ENCODE measurements at places on chromosomes 1 and 21.

DNA sequence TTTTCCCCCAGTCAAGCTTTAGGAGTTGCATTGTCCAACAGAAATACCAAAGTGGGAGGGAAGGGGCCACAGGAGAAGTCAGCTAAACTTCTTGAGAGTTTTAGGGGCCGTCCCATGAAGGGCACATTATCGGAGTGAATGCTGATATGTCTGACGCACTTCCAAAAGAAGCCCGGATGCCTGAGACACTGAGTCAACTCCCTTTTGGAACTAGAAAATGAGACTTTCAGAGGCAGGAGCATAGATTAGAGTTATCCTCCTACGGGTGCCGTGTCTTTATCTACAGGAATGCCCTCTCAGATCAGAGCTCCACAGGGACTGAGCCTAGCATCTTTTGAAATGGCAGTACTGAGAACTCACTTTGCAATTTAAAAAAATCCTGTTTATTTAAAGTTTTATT is 13.1 kb downstream of the ACTN2 start:
- DNase-seq = no peak

DNA sequence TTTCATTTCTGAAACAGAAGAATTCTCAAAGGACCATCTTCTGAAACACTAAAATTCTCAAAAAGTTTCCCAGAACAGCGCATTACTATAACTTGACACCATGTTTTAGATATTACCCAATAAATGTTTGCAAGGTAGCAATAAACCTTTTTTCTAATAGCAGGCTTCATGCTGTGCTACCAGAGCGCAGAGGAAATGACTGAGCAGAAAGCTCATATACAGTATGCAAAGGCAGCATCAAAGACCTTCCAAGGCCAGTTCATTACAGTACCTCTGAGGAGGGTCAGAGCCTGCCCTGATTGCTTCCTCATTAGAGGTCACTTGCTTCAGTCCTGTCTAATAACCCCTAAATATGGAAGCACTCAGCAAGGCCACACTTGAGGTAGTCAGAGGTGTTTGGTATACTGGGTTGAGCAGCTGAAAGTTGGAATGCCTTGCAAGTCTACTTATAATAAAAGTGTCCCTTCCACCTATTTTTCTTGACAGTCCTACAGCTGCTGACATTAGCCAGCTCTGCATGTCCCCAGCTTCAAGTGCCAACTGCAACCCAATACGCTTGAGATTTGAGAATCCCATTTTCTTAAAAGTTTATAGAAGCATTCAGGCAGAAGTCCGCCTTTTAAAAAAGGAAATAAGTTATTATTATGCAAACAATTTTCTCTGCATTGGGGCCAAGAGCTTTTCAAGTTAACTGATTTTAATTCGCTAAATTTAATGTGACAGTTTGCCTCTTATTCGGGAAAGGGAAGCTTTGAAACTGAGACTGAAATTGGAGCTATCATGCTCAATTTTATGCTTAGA is 207.2 kb downstream of the ZC3H11B start:
- no peak for DNase-seq

DNA sequence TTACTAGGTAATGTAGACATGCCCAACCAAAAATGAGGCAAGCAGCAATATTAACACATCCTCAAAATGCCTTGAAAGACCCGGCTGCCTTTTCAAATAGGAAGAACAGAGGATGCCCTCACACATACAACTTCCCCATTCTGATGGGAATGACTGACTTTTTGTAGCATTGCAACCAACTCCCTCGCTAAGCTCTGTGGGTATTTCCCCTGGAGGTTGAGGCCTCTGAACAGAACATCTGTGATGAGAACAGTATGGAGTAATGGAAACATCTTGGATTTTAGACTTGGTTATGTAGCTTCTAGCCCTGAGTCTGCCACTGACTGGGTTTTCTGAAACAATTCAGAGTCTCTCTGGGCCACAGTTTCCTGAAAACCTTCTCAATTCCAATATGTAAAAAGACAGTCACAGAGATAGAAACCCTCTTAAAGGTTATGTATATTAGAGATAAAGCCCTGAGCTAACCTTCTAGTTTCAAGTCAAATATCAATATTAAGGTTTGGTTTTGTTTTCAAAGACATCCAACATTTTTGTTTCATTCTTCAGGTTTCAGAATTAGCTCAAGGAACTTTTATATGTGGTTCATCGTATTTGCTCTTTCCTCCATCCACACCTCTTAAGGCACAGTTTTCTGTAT is 311.5 kb downstream of the SETD4 start:
- DNase-seq = no peak

DNA sequence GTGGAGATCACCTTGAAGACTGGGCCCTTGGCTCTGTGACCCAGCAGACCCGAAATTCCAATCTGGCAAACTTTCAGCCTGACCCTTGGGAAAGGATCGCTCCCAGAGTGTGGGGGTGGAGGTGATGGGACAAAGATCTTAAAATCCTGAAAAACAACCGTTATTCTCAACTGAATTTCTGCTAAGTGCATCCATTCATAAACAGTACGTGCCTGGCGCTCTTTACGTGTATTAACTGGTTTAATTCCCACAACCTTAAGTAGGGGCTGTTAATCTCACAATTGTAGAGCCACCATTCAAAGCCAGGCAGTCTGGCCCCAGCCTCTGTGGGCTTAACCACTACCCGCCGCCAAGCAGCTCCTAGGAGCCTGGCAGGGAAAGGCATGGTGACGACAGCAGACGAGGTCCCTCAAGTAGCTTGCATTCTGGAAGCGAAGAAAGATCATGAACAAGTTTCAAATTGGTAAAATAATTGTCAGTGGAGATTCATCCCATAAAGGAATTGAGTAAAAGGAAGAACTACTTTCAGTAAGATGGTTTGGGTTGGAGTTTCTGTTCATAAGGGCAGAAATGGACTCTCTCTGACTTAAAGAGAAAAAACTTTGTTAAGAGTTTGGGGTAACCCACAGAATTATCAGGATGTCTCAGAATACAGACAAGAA is 11.4 kb upstream of the RGS16 start:
- DNase-seq = no peak

DNA sequence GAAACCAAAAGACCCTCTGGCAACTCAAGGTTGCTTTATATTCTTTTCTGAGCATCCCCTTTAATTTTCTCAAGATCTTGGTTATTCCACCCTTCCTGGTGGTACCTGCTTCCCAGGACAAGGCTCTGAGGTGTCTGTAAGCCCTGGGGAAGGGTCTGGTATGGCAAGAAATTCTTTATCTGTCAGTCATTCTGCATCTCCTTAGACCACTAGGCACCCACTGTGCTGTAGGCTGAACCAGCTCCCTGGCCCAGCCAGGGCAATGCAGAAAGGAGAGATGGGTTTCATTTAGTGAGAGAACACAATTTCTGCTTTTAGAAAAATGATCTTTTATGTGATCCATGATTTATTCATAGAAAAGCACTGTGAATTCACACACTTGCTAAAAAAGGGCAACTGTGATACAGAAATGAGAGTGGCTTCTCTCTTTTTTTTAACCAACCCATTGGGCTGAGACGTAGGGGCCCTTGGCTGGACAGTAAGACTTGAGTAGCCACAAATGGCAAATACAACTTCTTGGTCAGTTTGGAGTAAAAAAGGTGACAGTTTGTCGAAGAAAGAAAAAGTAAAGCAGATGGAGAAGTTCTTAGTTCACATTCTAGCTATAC is 4.1 kb downstream of the UROD start:
- DNase-seq = no peak

- DNase-seq = no peak
Observed at GRCh38 chr1:17045634-17046333, 8.0 kb downstream of the SDHB start.

DNA sequence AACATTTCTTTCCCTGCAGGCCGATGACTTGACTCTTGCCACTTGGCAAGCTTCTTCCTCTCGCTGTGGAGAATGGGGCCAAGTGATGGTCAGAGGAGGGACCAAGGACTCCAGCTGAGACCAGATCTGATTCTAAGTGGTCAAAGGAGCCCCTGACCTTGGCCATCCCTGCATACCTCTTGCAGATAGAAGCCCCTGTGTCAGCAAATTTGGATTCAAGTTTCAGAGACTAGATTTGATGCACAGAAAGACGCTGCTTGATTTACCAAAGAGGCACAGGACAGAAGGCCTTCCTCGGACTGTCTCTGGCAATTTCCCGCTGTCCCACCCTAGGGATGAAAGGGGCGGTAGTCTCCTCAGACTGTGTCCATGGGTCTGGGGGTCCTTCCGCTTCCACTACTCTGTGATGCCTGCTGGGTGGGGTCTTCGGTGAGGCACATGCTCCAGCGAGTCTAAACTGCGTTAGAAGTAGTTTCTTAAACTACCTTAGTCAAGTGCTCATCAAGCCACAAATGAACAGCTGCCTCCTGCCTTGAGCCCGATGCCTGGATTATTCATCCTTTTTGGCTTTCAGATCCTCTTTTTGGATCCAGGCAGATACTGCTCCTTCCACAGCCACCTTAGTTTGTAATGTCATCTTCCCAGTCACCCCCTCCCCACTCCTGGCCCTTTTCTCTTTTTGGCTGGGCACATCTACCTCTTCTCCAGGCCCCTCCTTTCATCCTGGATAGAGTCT is 31.8 kb upstream of the RBM15 start:
- DNase-seq = no peak

GRCh38 chr1:208149776-208150514 is 94.2 kb downstream of the PLXNA2 start:
- no peak for DNase-seq

Measured in stimulated activated CD4-positive, alpha-beta T cell treated with anti-CD3 and anti-CD28 coated beads, Interleukin-15, amount 100 ng/mL, for 48 hours (primary cell).